ENCODE measurements at places on chromosomes 2 and 18.

DNA sequence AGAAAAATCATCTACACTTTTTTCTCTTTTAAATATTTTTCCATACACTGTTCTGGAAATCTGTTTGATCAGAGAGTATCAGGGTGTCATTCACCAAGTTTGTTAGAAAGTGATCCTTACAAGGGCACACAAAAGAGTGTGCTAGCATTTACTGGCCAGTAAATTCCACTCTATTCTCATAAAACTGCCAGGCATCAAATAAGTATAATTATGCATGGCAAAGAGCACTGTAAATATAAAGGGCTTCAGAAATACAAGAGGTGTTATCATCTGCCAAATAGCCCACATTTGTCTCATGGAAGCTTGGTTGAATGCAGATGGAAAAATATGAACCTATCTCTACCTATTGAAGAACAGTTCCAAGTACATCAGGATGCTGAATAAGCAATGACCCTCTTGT, 847.3 kb upstream of the ACVR2A start:
- no peak for DNase-seq

DNA sequence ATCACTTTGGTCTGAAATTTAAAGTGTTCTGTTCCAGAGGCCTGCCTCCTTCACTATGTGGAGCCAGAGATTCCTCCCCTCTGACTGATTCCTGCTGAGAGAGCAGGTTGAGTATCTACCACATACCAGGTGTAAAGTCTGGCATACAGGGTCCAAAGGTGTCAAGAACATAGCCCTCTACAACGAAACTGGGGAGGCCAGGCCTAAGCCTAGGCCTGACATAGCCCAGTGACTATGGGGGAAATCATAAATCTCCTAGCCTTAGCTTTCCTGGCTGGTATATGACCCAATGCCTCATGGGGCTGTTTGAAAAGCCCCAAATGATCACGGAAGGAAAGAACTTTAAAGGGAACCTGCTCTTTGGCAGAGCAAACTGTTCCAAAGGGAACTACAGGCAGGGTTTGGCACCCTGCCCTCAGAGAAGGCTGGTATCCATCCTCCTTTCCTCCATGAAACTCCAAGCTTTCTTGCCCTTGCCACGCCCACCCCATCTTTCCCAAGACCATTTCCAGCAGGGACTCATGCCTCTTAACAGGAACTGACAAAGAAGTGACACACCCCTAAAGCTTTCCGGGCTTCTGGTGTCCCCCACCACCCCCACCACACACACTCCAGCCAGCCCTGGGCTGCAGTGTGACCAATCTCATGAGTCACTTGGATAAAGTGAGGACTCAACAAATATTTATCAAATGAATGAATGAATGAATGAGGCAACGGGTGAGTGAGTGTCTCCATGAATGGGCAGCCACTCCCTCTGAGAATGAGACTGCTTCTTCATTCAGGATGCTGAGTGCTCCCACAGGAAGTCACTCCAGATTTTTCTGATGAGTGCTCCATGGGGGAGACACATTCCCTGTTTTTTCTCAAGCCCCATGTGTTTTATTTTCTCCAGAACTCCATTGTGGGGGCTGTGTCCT, 114.5 kb upstream of the STPG4 start:
- DNase-seq = no peak

DNA sequence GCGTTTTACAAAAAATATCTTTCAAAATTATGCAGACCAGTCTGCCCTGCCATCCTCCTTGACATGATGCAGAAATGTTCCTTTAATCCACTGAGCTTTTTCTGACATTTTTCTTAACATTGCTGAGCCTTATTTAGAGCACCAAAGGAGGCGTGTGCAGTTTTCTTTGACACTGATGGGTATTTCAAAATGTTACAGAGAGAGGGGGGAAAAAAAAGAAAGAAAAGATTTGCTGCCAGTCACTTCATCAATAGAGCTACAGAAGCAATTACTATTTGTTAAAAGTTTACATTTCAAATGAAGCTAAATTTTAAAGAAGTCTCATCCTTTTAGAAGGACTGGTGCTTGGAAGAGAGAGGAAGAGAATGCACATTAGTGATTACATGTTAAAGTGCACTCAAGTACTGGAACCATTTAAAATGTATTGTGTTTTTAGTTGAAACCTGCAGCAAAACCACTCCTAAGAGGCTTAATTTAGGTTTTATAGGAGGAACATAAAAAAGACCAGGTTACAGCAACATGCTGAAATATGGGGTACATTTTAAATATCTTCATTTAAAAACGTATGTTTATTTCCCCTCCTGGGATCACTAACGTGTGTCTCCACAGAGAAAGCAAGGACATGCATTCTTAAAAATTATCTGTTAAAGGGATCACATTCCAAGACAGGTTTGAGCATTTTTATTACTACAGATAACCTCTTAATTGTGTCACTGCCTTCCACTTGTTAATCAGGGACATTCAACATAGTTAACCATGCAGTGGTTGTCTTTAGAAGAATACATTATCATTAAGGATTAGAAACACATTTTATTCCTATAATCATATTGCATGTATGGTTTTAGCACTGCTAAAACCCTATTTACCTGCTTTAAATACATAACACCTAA, 258.4 kb downstream of the MEIS1 start:
- DNase-seq = no peak

GRCh38 chr2:206225435-206226232, 48.8 kb upstream of the ZDBF2 start:
- no peak for DNase-seq

DNA sequence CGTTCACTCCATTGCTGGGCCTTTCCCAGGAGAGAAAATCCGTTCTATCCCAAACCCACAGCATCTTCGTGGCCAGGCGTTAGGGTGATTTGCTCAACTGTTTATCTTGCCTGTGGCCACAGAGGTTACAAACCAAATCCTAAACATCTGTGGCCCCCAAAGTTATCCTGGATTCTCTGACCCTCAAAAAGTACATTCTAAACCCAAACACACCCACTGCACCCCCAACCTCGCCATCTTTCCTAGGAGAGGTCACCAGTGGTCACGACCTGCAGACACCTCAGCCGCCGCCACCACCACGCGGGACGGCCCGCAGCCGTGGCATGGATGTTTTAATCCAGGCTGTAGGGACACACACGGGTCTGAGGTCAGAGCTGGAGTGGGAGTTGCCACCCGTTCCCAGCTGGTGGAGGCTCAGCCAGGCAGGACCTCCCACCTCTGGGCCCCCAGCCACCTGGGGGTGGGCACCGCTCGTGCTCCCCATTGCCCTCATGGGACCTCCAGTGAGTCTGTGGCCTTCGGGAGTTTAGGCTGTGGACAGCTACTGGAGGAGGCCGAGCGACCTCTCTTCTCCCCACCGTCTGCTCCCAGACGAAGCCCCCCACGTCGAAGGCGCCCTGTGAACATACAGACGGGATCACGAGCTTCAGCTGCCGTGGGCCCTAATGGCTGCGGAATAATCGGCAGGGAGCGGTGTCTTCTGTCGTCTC, 72.0 kb downstream of the KCNG2 start:
- DNase-seq = no peak

- DNase-seq = no peak
Measured at GRCh38 chr2:101754618-101755017, 57.1 kb downstream of the MAP4K4 start.

DNA sequence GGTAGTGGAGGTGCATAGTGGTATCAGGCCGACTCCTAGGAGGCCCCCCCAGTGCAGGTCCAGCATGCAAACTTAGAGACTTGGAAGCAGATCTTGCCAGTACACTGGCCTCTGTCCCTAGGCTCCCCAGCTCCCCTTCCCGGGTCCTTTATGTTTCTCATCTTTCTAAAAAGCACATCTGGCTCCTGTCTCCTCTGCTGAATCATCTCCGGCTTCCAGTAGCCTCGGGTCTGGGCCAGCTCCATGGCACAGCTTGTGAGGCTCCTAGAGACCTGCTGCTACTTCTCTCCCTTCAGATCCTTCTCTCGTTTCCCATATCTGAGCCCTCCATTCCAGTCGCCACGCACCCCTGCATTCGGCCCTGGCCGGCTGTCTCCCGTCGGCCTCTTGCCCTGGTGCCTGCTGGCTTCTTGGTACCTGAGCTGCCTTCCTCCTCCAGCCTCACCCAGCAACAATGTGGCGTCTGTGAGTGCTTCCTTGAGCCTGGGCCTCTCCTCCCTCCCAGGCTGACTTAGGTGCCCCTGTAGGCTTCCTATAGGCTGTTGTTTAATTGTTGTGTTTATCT, 6.6 kb downstream of the TRAF3IP1 start:
- no peak for DNase-seq

- DNase-seq = no peak
Measured at GRCh38 chr2:197633109-197633657, 42.2 kb downstream of the RFTN2 start.

GRCh38 chr18:59700535-59700967, 3.3 kb upstream of the CCBE1 start:
- no peak for DNase-seq

GRCh38 chr2:73993376-73993775, 8.7 kb downstream of the TET3 start:
- DNase-seq = no peak
